ENCODE measurements at places on chromosomes 5 and 9.
A peak's percentile ranks its signal among the peaks of the same experiment; 100 is the strongest.

DNA sequence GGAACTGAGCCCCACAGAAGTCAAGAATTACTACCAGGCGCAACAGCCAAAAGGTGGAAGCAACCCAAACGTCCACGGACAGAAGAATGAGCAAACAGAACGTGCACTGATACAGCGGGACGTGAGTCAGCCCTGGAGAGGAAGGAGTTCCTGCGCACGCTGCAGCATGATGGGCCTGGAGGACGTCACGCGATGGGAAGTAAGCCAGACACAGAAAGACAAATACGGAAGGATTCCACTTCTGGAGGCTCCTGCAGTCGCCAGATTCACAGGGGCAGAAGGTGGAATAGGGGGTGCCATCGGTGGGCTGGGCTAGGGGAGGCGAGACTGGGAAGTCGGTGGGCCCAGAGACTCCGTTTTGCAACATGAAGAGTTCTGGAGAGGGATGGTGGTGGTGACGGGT lies 80.3 kb upstream of the PHYKPL start:
- DNase-seq = peak; percentile 51

DNA sequence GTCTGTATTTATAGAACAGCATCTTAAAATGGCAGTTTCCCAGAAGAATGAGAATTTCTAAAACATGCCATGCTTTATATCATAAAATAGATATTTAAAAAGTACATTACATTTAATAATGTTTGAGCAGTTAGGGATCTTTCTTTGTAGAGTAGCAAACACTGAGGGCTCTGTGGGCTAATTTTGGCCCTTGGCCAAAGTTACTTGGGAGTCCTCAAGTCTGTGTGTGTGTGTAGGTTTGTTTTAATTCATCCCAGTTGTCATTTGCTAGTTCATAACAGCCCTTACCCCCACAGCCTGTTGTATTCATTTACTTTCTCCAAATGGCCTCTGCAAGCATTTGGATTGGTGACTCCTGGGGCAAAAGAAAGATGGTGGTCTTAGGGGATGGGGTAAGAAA lies 576.4 kb upstream of the SGCD start:
- DNase-seq = no peak

DNA sequence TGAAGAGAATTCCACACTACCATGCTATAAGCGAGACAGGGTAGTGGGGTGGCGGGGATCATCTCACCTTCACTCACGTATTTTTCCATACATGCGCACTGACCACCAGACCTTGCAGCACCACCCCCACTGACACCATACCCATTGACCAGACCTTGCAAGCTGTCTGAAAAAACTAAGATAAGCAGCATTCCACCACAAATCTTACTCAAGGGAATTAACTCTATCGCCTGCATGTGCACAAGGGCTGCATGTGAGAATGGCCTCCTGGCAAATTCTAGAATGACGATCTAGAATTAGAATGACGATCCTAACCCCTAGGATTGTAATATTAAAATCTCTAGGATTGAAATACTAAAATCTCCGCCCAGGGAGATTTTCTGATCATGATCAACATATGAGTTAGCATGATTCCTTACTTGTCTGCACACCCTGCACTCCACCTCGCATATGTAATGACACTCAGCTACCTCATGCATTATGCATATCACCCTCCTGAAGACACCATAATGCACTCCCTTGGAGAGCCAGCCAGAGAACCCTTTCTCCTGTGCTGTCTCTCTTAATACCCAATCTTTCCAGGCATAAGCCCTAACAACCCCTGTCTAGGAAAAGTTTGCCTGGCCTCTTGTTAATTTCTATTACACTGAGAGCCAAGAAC lies 11.7 kb downstream of the SOX30 start:
- DNase-seq = no peak

DNA sequence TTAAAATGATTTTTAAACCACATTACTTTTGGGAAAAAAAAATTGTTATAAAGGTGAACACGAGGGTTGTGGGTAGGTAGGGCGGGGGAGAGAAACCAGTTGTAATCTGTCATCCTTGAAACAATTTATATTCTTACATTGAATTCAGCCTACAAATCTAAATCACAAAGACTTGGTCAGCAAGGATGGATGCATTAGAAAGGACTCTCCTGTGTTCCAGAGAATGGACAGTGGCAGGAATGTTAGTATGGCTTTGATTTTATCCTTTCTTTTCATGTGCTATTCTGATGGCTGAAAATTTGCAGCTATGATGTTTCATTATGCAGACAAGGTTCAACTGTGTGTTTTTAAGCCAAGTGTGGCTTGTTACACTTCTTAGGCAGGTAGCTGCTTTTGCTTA lies 234.7 kb downstream of the SLF1 start:
- DNase-seq = no peak

DNA sequence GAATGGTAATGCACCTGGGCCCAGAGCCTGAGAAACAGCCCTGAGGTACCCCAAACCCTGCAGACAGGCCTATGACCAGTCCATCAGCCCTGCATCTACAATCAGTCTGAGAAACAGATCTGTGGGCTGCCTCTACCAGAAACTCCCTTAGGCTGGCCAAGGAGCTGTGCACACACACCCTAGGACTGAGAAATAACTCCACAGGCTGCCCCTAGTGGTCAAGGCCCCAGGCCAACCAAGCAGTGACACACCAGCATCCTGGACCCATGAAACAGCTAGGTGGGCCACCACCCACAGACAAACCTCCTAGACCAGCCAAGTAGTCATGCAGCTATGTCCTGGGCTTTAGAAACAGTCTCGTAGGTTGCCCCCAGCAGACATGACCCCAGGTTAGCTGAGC lies 253.6 kb upstream of the VLDLR start:
- no peak for DNase-seq

- DNase-seq = no peak
Measured at GRCh38 chr5:135062216-135063055, 28.4 kb upstream of the PITX1 start.

- no peak for DNase-seq
Measured at GRCh38 chr5:29867155-29867554, 1326.3 kb upstream of the CDH6 start.

- no peak for DNase-seq
Measured at GRCh38 chr9:30382271-30382670, 2002.2 kb upstream of the ACO1 start.

GRCh38 chr9:137194388-137194787 lies 5.9 kb downstream of the SSNA1 start:
- DNase-seq = no peak

- no peak for DNase-seq
Measured at GRCh38 chr9:125995706-125996105, 248.5 kb downstream of the PBX3 start.

DNA sequence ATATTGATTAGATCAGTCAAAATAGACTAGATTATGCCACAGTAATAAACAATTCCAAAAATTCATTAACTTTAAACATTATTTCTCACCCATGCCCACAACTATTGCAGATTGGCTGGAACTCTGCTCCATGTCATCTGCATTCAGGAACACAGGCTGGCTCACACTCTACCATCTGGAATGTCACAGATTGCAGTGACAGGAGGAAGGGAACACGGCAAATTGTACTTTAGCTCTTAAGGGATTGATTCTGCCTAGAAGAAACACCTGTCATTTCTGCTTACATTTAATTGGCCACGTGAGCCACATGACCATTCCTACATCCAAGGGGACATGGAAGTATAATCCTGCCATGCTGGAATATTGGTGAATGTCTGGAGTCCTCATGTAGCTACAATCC lies 54.4 kb downstream of the ATPSCKMT start:
- DNase-seq = no peak

DNA sequence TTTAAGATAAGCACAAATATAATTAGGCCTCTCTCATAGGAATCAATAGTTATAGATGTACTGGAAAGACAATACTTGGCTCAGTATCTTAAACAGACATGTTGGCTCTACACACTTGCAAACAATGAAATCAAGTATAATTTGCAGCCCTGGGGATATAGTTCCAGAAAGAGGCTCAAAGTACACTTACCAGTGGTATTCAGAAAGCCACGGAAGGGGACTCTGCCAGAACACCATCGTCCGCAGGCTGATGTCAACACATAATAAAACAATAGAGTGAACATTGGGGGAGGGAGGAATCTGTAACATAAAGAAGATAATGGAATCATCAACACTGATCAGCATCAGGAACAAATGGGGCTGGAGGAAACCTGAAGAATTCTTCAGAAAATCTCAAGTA lies 31.2 kb upstream of the EBF1 start:
- DNase-seq = no peak

GRCh38 chr5:165370794-165371193 lies 1865.4 kb downstream of the MAT2B start:
- DNase-seq = no peak

- DNase-seq = peak; percentile 55
Measured at GRCh38 chr5:38666668-38667498, 110.4 kb upstream of the LIFR start.

GRCh38 chr9:69601698-69602097 lies 70.5 kb downstream of the APBA1 start:
- DNase-seq = no peak

DNA sequence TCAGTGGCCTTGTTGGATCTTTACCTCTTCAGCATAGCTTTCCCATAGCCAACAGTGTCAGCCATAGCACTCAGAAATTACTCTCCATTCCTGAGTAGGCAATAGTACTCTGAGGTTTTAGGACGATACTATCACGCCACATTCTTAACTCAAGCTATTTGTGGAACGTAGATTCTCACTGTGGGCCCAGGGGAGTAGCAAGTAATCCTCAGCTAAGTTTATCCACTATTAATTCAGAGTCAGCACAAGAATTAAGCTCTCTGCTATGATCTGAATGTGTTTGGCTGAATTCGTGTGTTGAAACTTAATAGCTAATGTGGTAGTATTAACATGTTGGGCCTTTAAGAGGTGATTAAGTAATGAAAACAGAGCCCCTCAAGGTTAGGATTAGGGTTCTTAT lies 858.8 kb upstream of the NUDT12 start:
- DNase-seq = no peak

DNA sequence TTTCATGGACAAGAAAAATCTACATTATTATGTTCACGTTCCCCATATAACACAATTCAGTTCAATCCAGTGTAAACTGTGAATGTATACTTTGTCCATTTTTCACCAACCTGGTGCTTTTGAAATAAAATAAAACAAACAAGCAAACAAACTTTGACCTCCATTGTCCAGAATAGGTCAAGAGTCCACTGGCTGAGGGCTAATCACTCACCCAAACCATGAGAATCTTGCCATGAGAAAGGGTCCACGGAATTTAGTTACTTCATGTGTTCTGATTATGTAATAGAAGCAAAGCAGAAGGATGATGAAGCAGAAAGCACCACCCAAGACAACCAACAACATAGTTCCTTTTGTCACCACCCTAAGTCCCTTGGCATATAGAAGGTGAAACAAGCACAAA lies 28.7 kb downstream of the DIAPH1 start:
- DNase-seq = no peak

GRCh38 chr9:111020594-111020993 lies 17.7 kb downstream of the LPAR1 start:
- DNase-seq = no peak

GRCh38 chr9:89362647-89363310 lies 44.5 kb downstream of the SECISBP2 start:
- no peak for DNase-seq

DNA sequence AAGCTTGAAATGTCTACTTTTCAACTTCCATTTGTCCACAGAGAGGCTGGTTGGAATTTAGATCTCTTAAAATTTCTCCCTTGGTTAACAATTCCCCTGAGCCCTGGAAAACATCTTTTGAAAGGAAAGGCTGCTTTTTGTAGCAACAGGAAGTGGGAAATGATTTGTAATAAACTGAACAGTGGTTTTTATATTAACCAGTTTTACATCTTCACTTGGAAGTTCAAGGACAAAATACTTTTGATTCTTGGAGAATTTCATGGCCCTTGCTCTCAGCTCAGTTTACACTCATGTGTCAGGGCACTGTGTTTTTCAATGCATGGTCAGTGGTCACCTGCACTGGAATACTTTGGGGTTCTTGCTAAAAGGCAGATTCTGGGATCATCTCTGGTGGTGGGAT lies 9.9 kb downstream of the MLANA start:
- DNase-seq = no peak

- no peak for DNase-seq
Measured at GRCh38 chr5:2263763-2264162, 381.0 kb upstream of the IRX4 start.

GRCh38 chr9:79880626-79881025 lies 308.9 kb downstream of the TLE4 start:
- DNase-seq = no peak

GRCh38 chr9:74309654-74310053 lies 187.5 kb upstream of the RORB start:
- no peak for DNase-seq

- no peak for DNase-seq
Measured at GRCh38 chr5:43232943-43233833, 41.2 kb downstream of the NIM1K start.

- no peak for DNase-seq
Measured at GRCh38 chr5:55231029-55231918, 2.1 kb downstream of the CCNO start.

DNA sequence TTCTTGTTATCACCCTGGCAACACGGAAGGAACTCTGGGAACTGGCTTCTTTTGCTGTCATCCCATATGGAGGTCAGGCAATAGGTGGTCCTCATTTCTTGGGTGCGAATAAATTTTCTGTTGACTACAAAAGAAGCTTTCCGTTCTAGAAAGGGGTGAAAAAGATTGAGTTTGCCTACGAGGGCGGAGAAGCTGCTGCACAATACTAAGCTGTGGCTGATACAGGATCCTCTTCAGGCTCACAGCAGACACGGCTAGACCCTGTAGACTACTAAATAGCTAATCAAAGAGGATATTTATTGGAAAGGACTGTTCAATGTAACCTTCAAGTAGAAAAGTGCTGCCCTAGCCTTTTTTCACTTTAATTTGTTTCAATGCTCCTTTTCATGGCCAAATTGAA lies 58.1 kb downstream of the TJP2 start:
- no peak for DNase-seq

DNA sequence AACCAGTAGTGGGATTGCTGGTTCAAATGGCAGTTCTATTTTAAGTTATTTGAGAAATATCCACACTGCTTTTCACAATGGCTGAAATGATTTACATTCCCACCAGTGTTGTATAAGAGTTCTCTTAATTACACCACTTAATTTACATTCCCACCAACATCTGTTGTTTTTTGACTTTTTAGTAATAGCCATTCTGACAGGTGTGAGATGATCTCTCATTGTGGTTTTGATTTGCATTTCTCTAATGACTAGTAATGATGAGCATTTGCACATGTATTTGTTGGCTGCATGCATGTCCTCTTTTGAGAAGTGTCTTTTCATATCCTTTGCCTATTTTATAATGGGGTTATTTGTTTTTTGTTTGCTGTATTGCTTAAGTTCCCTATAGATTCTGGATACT lies 688.3 kb downstream of the PRR16 start:
- no peak for DNase-seq

- DNase-seq = no peak
Measured at GRCh38 chr9:120914953-120915352, 11.6 kb downstream of the TRAF1 start.

DNA sequence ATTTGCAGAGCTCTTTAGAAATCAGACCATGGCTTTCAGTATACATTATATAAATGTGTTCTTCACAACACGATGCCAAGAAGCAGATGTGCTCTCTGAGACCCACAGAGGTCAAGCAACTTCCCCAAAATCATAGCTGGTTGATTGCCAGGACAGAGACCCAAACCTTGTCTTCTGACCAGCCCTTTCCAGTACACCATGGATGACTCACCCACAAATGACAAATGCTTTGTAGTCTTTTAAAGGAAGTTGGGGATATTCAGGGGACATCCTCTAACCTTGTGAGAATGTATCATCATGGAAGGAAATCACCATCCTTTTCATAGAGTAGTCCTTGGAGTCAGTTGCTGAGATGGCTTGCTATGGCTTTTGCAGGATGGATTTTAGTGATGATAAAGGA lies 30.1 kb downstream of the ZNF462 start:
- DNase-seq = peak; percentile 50

- DNase-seq = no peak
Measured at GRCh38 chr5:43981556-43981955, 378.6 kb downstream of the NNT start.

All from AG08395 (cell line).